ENCODE measurements at places on chromosomes 16 and 17. TPM values are rescaled to one million over a fixed set of nuclear protein-coding genes. Genes with fewer than 3 reads are reported as not detected.

GRCh38 chr17:82876149-82876548 lies 36.3 kb upstream of the ZNF750 start:
- no peak for DNase-seq

DNA sequence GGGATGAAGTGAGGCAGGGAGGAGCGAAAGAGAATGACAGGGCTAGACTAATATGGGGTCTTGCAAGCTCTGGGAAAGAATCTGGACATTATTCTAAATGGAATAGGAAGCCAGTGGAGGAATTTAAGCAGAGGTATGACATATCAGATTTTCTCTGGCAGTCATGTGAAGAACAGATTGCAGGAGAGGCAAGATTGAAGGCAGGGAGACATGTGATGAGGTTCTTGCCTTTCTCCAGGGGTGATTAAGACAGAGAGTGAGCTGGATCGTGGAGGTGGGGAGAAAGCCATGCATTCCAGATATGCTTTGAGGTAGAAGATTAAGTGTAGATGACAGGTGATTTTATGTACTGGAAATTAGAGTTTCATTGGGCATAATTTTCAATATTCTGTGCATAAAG lies 4.3 kb upstream of the THAP11 start:
- DNase-seq: no peak

DNA sequence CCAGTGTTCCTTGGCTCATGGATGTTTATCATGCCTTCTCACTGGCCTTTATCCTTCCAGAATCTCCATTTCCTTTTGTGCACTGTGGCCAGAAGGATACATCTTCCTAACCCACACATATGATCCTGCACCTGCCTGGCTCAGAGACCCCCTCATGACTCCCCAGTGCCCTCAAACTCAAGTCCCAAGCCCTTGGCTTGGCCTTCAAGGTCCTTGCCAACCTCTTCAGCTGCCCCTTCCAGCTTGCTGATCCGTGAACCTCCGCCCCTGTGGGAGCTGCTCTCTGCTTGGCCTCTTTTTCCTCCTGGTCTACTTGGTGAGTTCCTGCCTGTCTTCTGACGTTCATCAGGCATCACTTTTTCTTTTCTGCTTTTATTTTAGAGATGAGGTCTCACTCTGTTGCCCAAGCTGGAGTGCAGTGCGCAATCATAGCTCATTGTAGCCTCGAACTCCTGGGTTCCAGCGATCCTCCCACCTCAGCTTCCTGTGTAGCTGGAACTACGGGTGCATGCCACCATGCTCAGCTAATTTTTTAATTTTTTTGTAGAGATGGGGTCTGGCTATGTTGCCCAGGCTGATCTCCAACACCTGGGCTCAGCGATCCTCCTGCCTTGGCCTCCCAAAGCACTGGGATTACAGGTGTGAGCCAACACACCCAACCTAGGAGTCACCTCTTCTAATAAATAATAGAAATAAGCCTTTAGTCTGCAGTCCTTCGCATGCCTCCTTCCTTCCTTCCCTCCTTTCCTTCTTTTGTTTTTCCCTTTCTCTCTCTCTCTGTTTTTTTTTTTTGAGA lies 2.5 kb upstream of the PYCARD start:
- DNase-seq: no peak

GRCh38 chr17:77145612-77146245 lies 5.0 kb downstream of the SEC14L1 start:
- no peak for DNase-seq

DNA sequence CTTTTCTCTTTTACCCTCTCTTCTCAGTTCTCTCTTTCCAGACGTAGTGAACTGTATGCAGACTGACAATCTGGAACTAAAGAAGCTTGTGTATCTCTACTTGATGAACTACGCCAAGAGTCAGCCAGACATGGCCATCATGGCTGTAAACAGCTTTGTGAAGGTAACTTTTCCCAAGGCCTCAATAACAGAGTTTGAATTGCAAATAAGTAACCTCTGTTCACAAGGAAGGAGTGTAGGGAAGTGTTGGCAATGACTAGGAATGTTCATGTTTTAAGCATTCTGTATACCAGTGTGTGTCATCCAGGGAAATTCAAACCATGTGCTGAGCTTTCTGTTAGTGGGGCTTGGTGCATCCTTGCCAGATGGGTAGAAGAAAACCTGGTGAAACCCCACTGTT lies 18.6 kb downstream of the AP2B1 start:
- DNase-seq: no peak

DNA sequence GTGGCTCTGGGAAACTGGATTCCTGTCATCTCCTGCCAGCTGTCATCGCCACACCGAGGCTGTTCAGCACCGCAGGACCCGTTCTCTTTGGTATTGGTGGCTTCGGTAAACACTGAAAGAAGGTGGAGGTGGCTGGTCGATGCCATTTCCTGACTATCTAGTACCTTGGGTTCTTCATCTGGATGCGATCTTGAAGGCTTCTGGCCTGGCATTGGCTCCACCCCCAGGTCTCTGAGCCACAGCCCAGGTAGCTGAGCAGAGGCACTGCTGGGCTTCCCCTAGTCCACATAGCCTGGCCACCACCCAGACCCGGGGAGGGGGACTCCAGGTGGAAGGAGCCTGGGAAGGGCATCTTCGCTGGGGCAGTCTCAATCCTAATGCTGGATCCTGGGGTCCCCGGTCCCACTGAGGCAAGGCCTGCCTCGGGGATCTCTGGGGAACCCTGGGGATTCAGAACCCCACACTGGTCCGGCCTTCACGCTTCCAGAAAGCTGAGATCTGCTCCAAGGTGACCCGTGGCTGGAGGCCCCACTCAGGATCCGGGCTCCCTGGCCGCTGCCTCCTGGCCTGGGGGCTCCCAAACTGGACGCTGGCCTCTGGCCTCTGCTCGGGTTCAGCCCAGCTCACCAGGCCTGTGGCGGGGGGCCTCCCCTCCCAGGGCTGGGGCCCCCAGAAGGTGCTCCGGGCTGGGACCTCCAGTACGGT lies 1.8 kb downstream of the C16orf54 start:
- peak; percentile 51 for DNase-seq

GRCh38 chr17:63445571-63445953 lies 544 bp downstream of the CYB561 start:
- no peak for DNase-seq

DNA sequence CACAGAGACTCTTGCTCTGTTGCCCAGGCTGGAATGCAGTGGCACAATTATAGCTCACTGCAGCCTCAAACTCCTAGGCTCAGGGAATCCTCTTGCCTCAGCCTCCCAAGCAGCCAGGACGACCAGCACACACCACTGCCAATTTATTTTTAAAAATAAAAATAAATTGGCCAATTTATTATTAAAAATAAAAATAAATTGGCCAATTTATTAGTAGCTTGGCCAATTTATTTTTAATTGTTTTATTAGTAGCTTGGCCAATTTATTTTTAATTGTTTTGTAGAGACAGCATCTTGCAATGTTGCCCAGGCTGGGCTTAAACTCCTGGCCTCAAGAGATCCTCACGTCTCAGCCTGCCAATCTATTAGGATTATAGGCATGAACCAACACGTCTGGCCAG lies 184.3 kb downstream of the FTO start:
- DNase-seq: no peak

GRCh38 chr16:82016964-82017363 lies 5.7 kb upstream of the SDR42E1 start:
- DNase-seq: no peak

DNA sequence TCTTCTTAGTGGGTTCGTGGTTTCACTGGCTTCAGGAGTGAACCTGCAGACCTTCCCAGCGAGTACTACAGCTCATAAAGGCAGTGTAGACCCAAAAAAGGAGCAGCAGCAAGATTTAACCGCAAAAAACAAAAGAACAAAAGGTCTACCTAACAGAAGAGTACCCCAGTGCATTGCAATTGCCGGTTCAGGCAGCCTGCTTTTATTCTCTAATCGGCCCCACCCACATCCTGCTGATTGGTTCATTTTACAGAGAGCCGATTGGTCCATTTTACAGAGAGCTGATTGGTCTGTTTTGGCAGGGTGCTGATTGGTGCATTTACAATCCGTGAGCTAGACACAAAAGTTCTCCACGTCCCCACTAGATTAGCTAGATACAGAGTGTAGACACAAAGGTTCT lies 2.0 kb upstream of the ARRB2 start:
- no peak for DNase-seq

DNA sequence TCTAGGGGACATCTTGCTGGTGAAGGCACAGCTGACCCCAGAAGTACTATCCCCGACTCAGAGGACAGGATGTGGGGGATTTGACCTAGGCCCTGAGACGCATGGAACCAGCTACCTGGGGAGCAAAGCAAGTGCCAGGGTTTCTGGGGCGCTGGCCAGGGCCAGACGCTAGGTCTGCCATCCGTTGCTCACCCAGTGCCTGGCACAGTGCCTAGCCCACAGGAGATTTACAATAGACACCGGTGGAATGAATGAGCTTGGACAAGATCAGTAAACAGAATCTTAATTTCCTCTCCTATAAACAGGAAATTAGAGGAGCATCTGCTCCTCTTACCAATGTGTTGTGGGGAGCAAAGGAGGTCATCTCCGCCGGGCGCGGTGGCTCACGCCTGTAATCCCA lies 5.0 kb downstream of the RPRML start:
- DNase-seq: no peak

- no peak for DNase-seq
Observed at GRCh38 chr16:66856801-66857200, 12.6 kb downstream of the CA7 start.

DNA sequence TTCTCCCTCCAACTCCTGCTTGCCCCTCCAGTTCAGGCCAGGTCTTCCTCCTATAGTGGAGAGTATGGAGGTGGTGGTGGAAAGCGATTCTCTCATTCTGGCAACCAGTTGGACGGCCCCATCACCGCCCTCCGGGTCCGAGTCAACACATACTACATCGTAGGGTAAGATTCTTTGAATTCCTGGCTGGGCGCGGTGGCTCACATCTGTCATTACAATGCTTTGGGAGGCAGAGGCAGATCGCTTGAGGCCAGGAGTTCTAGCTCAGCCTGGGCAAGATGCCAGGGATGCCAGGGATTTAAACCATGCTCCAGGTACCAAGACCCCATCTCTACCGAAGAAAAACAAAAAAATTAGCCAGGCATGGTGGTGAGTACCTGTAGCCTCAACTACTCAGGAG lies 1.4 kb downstream of the ZG16 start:
- no peak for DNase-seq

DNA sequence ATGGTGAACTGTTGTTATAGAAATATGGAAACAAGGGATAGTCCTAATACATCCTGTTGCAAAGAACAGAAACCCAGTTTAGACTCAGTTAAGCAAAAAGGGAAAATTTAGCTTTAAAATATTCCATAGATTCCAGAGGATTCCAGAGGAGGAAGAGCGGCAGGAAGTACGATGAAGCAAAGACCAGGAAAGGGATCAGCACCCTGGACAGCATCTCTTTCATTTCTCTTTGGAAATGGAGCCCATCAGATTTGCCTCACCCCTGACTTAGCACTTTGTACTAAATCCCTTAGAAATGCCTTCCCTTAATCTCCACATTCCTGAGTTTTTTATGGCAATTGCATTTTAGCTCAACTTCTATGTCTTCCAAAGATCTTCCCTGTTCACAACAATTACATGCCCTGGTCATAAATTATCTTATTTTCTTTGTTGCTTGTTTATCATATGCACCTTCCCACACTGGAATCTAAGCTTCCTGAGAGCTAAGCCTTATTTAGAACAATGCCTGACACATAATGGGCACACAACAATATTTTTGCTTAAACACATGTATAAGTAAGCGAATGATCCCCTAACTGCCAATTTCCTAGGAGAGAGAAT lies 150.0 kb upstream of the RBFOX1 start:
- no peak for DNase-seq

DNA sequence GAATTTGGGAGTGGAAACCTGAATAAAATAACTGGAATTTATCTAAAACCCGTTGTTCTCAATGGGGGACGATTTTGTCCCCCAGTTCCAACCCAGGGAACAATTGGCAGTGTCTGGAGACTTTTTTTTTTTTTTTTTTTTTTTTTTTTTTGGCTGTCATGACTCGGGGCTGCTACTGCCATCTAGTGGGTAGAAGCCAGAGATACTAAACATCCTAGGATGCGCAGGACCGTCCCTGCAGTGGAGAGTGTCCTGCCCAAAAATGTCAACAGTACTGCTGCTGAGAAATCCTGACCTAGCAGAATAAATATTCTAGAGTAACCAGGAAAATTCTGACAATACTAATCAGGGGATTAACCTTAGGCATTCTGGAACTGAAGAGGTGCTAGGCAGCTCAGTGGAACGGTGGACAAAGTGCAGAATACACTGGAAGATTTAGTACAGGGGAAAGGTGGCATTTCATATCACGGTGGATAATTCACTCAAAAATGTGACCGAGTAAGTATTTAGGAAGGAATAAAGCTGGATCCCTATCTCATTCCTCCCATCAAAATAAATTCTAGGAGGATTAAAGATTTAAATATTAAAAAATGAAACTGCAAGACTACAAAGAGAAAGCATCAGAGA lies 107.6 kb downstream of the SPECC1 start:
- DNase-seq: peak; percentile 36

DNA sequence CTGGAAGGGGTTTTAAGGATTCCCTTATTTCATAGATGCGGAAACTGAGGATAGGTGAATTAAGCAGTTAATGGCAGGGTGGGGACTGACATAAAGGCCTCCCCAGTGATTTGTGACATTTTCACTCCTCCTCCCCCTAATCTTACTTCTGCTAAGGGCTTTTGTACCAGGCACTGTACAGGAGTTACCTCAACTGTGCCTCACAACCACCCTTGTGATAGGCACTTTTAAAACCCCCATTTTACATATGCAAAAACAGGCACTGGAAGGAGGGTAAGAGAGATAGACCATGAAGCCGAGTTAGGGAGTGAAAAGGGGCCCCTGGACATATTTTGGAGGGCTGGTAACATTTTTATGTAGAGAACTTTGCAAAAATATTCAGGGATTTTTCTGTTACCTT lies 862 bp upstream of the GDE1 start:
- no peak for DNase-seq

DNA sequence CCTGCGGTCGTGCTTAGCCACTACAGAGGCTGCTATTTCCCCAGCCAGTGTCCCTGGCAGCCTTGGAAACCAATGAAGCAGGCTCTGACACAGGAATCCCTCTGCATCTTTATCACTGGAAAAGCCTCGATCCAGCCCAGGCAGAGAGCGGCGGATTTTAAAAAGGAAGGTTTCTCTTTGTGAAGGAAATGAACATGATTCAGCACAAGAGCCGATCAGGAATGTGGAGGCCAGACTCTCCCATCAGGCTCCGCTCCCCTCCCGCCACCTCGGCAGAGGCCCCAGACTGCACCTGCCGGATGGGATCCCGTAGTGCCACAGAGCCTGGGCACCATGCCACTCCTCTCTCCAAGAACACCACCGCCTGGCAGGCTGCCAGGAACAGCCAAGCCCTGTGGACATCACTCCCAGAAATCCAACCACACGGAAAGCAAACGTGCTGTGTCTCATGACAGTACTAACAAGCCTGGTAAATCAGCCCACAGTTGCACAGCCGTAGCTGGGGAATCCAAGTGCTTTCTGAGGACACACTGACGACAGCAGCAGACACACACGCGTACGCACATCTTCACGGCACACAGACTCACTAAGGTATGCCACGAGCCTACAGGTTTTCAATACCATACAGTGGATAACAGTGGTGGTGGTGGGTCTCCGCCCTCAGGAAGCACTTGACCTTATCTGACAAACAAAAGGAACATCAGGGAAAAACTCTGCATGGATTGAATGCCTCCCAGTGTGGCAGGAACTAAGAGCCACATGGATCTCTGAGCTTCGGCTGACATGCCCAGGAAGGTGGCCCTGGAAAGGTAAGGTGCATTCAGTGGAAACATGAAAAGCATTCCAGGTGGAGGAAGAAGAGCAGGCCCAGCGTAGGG lies 5.4 kb downstream of the LRRC75A start:
- no peak for DNase-seq

CD300LB gene
- not detected for total RNA-seq

WSB1 gene
- total RNA-seq: 171 TPM

TCAP gene
- total RNA-seq: 2.7 TPM

SOST gene
- total RNA-seq: not detected

TBC1D26 gene
- total RNA-seq: 0.31 TPM

CHRNE gene
- 0.65 TPM for total RNA-seq

DNASE1L2 gene
- total RNA-seq: 3.2 TPM
